ENCODE measurements at places on chromosomes 16 and 17.
A peak's percentile ranks its signal among the peaks of the same experiment; 100 is the strongest.

GRCh38 chr16:89863741-89864526, 9.5 kb upstream of the TCF25 start:
- DNase-seq = no peak

- DNase-seq = no peak
These were observed 1.3 kb upstream of the SENP3 start for GRCh38 chr17:7560172-7561027.

- DNase-seq = no peak
These were observed 31.0 kb downstream of the PMM2 start for GRCh38 chr16:8828541-8829165.

GRCh38 chr16:13438064-13438463, 481.9 kb upstream of the ERCC4 start:
- DNase-seq = no peak

DNA sequence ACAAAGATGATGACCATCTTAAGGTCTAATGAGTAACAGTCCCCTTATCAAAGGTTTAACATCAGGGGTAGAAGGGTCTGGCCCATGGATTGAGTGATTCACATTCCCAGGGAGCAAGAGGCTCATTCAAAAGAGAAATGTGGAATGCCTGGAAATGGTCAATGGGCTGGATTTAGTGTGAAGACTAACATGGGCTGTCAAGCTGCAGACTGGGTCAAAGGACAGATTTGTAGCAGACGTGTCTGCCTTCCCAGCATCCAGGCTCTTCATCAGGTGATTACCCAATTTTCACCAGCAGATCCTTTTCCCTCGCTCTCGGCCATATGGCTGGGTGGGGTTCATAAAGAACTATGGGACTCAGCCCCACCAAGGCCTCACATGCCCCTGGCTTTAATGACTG, 26.8 kb downstream of the DCUN1D3 start:
- no peak for DNase-seq

- peak; percentile 7 for DNase-seq
These were observed 191.1 kb downstream of the CHD9NB start for GRCh38 chr16:52861614-52862022.

All from epithelial cell of proximal tubule (primary cell).